T-helper 22 cell (primary cell): ENCODE measurements at places on chromosomes 13 and 19.

DNA sequence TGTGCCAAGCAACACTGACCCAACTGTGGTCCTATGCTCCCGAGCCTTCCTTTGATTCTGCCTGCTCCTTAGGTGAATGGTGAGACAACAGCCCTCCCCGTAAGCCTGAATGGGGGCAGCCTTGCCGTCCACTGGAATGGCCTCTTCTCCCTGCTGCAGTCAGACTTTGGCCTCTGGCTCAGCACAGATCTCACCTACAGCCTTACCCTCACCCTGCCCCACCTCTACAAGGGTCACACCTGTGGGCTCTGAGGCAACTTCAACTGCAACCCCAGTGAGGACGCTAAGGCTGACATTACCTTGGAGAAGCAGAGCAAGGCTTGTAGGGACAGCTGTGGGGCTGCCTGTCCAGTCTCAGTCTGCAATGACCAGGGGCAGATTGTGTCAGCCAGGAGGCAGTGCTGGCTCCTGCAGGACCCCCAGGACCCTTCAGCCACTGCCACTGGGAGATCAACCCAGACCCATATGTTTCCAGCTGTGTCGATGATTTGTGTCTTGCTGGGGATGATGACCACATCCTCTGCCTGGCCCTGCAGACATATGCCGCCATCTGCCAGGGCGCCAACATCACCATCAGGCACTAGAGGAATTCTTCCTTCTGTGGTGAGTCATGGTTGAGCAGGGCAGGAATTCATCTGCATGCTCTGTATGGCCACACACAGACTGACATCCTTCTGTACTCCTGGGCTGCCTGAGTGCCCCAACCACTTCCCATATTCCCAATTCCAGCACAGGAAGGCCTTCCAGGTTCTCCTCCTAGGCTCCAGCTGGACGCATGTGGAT lies 27.3 kb upstream of the FXYD3 start:
- DNase-seq, result no peak

DNA sequence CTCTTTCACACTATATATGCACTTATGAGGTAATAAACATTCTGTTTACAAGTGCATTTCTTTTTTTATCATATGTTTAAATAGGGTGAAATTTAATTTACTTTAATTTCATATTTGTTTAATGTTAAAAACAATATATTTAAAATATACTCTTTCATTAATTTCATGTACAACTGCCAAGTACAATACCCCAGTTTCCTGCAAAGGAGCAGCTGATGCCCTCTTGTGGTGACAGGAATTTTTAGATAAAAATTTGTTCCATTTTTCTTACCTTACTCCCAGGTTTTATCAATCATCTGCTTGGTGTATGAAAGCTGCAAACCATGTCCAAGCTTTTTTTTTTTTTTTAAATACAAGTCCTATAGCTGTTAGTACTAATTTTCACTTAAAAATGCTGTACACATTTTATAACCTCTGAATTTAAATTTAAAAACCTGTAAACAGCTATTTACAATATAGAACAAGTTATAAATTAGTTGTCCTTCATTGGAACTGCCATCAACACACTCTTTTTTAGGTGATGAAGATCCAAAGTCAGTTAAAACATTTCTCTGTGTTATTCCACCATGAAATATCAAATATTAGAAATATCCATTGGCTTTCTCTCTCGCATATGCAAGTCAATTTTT lies 4.9 kb downstream of the PCDH20 start:
- no peak for DNase-seq

DNA sequence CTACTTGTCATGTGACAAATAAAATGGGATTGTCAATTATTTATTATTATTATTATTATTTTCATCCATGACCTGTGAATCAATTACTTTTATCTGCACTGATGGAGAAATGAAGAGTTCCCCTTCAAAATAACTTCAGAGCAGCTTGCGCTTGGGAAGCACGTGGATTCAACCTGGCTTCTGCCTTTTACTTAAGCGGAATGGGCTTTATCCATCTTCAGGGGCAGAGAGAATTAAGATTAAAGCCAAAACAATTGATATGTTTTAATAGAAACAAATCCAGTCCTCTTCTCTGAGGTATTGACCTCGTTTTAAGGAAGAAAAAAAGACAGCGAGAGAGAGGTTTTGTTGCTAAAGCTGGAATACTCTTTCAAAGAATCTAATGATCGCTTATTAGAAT lies 876 bp downstream of the SACS start:
- no peak for DNase-seq

GRCh38 chr13:112969692-112970338 lies 801 bp downstream of the MCF2L start:
- no peak for DNase-seq

- no peak for DNase-seq
These were observed 500 bp downstream of the ZFP30 start for GRCh38 chr19:37654629-37655300.

DNA sequence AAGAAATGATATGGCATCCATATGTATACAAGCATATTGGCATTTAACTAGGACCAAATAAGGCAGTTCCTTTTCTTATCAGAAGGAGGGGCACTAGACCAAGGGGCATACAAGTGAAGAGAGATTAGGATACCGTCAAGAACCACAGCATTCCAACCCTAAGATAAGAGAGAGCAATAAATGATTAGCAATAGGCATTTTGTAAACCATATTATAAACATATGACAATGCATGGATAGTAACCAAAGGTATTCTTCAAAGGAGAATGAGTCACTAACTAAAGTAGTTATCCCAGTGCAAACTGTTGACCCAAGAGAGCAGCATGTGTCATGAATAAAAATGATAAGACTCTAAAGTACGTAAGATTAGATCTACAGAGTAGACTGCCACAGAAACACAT lies 500.9 kb upstream of the HTR2A start:
- no peak for DNase-seq

GRCh38 chr19:40589591-40590429 lies 11.4 kb upstream of the LTBP4 start:
- no peak for DNase-seq

DNA sequence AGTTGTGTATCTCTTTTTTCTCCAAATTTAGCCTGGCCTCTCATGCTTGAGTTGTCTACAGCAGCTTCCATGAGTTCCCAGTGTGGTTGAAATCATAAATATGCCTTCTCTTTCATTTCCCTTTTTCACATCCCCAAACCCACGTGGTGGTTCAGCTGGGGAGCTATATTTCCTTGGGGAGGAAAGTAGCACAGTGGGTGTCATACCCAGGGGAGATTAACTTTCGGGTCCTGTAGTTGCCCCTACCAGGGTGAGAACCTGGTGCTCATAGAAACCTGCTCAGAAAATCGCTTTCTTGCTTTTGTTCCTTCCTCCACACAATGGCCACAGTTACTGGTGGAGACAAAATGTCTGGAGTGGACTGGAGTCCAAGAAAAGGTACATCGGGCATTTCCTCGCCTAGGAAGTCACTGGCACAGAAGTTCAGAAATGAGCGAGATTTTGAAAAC lies 7.0 kb upstream of the LILRA4 start:
- no peak for DNase-seq

- DNase-seq, result no peak
These were observed 6.3 kb upstream of the SPIB start for GRCh38 chr19:50412419-50412818.

DNA sequence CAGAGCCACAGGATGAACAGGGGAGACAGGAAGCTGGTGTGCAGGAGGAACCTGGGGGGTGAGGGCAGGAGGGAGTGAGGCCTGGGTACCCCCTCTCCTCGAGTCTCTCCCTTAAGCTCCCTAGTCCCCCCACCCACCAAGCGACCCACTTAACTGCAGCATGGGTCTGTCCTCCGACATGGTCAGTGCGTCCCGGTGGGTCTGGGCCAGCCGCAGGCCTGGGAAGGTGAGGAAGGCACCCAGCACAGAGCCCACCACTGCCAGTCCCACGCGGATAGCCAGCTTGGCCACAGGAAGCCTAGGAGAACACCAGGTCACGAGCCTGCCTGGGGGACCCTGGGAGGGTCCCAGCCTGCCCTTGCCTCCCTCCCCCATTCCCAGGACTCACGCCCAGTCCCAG lies 16.9 kb downstream of the TMEM161A start:
- DNase-seq, result no peak

GRCh38 chr13:108037348-108037747 lies 178.0 kb downstream of the LIG4 start:
- DNase-seq, result no peak

GRCh38 chr13:107276936-107277335 lies 709.0 kb upstream of the ARGLU1 start:
- no peak for DNase-seq

DNA sequence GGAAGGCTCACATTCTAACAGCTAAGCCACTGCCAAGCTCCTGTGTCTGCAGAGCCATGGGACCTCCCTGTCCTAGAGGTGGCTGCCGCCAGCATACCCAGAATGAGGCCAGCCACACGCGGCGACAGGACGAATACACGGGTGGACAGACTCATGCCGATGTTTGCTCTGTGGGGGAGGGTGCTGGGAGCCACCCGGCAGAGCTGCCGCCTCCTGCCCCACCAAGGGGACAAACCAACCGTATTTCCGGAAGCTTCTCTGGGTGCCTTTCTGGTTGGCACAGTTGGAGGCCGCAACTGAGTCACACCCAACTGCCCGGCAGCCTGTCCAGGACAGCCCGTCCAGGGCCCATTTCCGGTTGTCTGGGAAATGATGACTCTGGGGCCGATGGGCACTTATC lies 20.3 kb downstream of the C13orf46 start:
- no peak for DNase-seq

- no peak for DNase-seq
These were observed 838 bp downstream of the AKAP11 start for GRCh38 chr13:42272804-42273175.

DNA sequence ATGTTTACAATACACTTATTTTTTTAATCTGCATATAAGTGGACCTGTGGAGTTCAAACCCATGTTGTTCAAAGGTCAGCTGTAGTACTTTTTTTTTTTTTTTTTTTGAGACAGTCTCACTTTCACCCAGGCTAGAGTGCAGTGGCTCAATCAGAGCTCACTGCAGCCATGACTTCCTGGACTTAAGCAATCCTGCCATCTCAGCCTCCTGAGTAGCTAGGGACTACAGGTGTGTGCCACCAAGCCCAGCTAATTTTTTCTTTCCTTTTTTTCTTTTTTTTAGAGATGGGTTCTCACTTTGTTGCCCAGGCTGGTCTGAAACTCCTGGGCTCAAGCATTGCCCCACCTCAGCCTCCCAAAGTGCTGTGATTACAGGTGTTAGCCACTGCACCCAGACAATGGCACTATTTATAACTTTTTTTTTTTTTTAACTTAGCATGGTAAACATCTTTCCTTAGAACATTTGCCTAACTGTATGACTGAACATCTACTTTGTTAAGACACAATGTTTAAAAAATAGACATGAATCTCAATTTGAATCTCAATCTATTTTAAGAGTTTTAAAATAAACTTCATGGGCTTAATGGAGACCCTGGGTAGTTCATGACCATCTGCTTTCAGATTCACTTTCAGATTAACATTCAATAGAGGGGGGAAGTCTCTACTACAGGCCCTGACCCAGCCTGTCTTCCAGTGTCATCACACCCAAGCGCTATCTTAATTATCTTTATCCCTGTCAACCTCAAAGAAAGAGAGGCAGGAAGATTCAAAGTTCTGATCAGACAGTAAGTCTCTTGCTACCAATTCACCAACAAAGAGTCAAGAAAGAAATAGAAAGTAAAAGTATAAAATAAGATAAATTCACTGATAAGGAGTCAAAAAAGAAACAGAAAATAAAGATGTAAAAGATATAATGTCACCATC lies 97.7 kb upstream of the DOCK9 start:
- no peak for DNase-seq
